ENCODE measurements at places on chromosomes 5 and 9. TPM values are rescaled to one million over a fixed set of nuclear protein-coding genes. Genes with fewer than 3 reads are reported as not detected.

GRCh38 chr5:176406436-176407052 is 9.8 kb downstream of the CLTB start:
- peak; percentile 38 for DNase-seq

DNA sequence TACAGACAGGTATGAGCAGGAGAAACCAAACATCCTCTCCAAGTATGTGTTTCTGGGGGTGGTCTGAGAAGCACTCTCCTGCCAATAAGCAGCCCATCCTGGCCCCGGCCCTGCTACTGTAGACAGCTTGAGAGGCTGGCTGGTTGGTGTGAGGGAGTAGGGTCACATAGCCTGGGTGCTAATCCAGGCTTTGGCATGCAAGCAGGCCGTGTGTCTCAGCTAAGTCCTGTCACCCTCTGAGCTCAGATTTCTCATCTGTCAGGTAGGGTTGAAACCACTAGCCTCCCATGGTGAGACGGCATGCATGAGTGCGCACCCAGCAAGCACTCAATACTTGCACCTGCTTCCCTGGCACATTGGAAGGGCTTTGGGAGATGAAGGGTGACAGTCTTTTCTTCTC is 49.8 kb upstream of the PHYKPL start:
- no peak for DNase-seq

Gene SLC25A2
- total RNA-seq, result not detected

DNA sequence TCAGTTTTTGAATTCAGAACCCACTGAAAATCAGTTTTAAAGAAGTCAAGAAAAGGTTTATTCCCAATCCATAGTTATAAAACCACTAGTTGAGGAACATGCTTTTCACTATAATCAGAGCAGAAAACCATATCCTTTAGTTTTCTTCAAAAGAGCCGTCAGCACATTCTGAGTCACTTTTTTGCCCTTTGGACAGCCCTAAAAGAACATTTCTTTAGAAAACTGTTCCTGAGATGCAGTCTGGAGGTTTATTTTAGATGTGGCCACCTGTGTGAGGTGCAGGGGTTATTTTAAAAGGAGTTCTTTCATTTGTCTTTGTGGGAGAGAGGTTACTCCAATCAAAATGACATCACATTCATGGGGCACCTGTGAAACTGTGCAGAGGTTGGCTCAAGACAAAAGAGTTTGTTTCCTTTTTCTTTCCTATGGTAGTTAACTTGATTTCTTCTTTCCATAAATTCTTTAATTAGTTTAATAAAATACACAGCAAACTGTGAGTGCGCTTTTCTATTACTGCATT is 221.6 kb upstream of the RPS23 start:
- DNase-seq, result no peak

- no peak for DNase-seq
Measured at GRCh38 chr9:109499631-109500410, 1.7 kb upstream of the PTPN3 start.

- DNase-seq, result no peak
Measured at GRCh38 chr9:86671018-86671417, 276.3 kb downstream of the GAS1 start.

- DNase-seq, result no peak
Measured at GRCh38 chr5:51278539-51278938, 104.7 kb upstream of the ISL1 start.

DNA sequence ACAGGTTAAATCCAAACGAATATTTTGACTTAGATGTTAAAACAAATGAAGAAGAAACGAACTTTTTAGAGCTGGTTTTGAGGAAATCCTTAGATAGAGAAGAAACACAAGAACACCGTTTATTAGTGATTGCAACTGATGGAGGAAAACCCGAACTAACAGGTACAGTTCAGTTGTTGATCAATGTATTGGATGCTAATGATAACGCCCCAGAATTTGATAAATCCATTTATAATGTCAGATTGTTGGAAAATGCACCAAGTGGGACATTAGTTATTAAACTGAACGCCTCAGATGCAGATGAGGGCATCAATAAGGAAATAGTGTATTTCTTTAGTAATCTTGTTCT is 842 bp downstream of the PCDHA5 start:
- DNase-seq, result no peak

Gene ATOSB
- 58.3 TPM for total RNA-seq

DNA sequence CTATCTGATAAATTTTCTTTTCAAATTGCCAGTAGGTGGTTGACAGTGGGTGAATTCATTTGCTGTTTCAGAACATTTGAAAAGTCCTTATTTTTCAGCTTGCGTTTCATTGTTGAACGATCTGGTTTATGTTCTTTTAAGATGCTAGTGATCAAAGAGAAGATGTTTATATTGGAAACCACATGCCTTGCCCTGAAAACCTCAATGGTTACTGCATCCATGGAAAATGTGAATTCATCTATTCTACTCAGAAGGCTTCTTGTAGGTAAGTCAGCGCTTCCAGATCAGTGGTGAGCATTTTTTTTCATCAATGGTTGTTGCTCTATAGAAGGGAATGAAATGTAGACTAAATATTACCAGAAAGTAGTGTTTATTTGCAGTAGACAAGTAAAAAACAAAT is 16.6 kb upstream of the CAVIN4 start:
- DNase-seq, result no peak

- no peak for DNase-seq
Measured at GRCh38 chr9:108789742-108790141, 66.0 kb downstream of the ACTL7B start.

Gene SPINK7
- total RNA-seq, result not detected

Gene PTGER4
- 48.3 TPM for total RNA-seq

DNA sequence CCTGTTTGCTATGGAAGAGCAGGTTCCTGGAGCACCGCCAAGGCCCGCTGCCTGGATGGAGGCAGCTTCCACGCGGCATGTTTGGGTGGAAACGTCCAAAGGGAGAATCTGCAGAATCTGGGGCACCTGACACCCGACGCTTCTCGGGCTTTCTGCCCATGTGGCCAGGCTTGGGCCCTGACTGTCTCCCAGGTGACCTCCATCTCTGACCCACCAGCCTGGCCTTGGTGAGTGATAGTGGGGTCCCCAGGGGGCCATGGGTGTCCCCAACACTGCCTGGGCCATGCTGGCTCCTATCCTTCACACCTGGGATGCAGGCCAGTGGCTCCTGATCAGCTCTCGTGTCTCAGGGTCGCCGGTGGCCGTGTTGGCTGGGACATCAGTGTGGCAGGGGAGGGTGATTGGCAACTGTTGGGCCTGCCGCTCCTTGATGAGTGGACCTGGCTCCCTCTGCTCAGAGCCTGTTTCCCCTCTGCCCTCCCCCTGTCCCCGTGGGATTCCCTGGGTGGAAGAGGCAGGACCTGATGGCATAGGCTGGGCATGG is 34.0 kb downstream of the GLT6D1 start:
- DNase-seq, result no peak

DNA sequence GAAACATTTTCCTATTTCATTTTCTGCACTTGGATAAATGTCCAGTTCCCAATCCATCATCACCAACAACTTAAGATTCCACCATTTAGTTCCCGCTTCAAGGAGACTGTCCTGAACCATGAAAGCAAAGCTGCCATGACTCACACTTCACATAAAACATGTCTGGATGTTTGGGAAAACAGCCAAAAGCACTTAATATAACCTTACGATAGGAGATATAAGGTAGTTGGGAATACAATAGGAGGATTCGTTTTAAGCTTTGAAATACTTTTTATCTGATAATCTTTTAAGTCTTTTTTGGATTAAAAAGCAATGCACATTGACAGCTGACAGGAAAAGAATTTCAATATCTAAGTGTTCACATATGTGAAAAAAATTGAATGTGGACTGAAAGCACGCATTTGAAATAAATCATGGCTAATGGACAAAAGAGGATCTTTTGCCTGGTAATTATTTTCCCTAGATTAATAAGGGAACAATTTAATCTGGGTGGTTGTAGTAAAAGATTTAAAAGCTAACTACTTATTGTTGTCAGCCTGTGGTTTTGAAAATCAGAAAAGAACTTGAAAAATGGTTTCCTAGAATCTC is 17.3 kb upstream of the TGFBI start:
- no peak for DNase-seq

Gene LURAP1L
- total RNA-seq, result 1.6 TPM

GRCh38 chr5:37075399-37075950 is 173.7 kb downstream of the CPLANE1 start:
- no peak for DNase-seq

- no peak for DNase-seq
Measured at GRCh38 chr9:105554042-105554441, 3.9 kb upstream of the FKTN start.

Gene SLC36A3
- not detected for total RNA-seq

DNA sequence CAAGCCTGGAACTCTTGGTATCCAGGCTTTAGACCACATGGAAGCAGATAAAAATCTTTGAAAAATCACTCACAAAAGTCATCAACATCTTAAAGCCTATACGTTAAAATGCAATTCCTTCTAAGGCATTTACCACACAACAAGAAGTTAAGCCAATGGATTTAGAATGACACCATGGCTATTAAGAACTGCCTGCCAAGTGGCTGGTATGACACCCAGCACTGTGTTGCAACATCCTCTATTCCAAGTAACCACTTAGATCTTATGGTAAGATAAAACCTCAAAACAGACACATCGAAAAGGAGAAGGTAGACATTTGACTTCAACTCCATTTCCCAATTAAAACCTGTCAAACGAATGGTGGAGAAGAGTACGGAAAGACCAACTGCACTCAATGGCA is 344.2 kb upstream of the SLC30A5 start:
- no peak for DNase-seq

Gene SLC6A18
- not detected for total RNA-seq

- no peak for DNase-seq
Measured at GRCh38 chr9:26346942-26347477, 545.6 kb downstream of the CAAP1 start.

DNA sequence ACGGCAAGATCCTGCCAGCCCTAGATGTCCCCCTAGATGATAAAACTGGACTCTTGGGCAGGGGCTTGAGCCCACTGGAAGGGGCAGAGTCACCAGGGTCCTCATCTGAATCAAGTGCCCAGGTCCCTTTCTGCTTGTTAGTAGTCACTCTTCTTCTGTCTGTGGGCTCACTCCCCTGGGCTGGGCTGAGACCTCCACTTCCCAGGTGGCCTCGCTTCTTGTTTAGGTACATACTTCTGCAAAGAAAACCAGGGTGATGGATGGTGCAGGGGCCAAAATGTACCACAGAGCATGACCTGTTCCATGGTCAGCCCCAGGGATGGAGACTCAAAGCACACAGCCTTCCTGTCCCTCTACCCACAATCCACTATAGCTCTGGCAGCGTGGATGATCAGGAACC is 845 bp upstream of the SLC46A2 start:
- no peak for DNase-seq

GRCh38 chr9:104795857-104796256 is 31.9 kb downstream of the NIPSNAP3B start:
- no peak for DNase-seq

- DNase-seq, result no peak
Measured at GRCh38 chr9:132585954-132586829, 3.8 kb downstream of the BARHL1 start.

DNA sequence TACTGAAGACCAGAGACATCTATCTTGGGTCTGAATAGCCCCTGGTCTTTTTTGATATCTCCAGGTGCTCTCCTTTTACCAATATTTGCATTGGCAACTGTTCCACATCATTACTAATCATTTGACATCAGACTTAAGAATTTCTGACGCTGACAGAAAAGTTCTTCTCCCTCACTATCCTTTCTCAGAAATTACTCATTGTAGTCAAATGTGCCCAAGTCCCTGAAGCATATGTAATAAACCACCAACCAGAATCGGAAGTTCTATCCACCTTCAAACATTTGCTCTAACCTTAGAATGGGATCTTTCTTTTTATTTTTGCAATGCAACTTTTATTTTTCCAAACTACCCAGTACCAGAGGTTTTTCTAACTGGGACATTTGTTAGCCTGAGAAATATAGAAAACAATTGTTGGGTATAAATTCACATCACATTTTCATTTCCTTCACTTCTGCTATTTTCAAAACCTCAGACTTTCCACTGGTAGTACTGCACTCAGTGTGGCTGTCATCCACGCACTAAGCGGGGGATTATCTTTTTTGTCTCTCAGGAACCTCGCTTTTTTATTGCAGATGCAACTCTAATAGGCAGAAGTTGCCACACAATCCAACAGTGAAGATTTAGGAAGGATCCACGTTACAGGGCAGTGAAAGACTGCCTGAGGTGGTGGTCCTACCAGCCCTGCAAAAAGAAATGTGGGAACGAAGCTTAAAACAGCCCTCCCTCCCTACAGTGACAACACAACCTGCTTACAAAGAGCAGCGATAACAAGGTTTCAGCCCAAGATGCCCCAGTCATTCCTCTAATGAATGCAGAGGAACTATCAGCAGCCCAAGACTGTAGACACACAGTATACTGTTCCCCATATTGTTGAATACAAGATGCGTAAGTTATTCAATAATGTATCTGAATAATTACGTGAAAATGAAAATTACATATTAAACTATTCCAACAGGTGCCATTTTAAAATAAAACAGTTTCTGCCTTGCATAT is 201.2 kb downstream of the EBF1 start:
- DNase-seq, result no peak

- no peak for DNase-seq
Measured at GRCh38 chr9:15469406-15469805, 41.4 kb downstream of the PSIP1 start.

Gene PDGFRB
- 341 TPM for total RNA-seq

DNA sequence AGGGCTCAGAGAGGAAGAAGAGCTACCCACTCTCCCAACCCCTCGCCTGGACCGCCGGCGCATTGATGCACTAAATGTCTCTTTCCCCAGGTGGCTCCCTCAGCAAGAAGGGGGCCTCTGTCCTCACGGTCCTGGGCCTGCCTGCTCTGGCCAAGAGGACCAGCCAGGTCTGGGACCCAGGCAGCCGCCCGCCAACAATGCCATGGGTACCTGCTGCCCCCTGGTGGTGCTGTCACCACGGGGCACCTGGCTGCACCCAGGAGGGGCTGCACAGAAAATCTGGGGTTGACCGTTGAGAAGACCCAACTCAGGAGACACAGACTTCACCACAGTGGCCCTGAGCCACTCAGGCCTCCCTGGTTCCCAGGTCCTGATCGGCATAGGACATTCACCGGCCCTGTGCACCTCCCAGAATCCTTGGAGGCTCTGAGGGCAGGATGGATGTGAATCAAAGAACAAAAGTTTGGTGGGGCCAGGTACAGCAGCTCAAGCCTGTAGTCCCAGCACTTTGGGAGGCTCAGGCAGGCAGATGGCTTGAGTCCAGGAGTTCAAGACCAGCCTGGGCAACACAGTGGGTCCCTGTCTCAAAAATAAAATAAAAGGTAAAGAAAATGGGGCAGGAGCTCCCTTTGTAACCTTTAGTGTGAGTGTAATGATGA is 2.4 kb upstream of the VAV2 start:
- DNase-seq, result no peak

GRCh38 chr5:14457476-14457875 is 124.1 kb upstream of the OTULINL start:
- no peak for DNase-seq

Gene CDO1
- 36.0 TPM for total RNA-seq
